Posterior cingulate gyrus (tissue), 11 donors: ENCODE measurements at places on chromosomes 3 and 15.

GRCh38 chr15:42171122-42171521 lies 14.7 kb upstream of the PLA2G4F start:
- DNase-seq, result no peak

- no peak for DNase-seq
Observed at GRCh38 chr3:32751377-32751776, 66.4 kb downstream of the CNOT10 start.

GRCh38 chr3:113088616-113089015 lies 97.8 kb downstream of the GTPBP8 start:
- no peak for DNase-seq

- DNase-seq, result no peak
Observed at GRCh38 chr3:147421184-147421912, 12.2 kb downstream of the ZIC1 start.

DNA sequence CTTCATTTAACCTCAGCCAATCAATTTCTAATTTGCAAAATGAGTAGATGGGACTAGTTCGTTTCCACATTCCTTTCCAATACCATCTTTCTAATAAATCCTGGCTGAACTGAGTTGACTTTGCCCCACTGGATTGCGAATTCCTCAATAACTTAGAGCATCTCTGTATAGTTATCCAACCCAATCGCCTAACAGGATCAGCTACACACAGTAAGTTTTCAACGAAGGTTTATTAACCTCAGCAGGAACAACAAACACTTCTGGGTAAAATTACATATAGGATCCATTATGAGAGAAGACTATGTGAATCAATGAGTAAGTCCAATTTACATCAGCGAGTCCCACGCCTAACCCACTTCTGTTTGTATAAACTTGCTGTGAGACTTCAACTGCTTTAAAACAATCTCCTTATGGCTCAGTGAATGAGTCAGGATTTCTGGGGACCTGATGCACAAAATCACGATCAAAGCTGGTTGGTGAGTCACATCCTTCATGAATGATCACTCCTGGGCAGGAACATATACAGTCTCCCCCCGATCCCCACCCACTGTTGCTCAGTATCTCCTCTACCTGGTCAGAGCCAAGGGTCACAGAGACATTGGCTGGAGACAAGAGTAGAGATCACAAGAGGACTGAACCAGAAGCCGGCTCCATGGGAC lies 142.8 kb downstream of the EDEM1 start:
- no peak for DNase-seq

- DNase-seq, result no peak
Observed at GRCh38 chr3:78737988-78738387, 1029.8 kb downstream of the ROBO1 start.

GRCh38 chr3:116154389-116154788 lies 290.9 kb downstream of the LSAMP start:
- no peak for DNase-seq

DNA sequence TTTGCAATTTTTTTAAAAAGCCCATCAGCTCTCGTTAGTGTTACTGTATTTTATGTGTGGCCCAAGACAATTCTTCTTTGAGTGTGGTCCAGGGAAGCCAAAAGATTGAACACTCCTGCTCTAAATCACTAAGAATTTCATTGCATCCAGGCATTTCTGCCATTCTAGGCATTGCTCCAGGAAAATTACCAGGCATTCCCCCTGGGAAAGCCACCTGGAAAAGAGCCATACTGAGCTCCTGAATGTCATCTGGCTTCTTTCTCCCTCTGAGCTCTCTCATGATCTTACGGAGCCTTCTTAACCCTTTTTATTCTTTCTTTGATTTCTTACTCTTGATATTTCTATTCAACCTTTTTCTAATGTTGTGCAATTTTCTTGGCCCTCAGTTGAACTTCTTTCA lies 202.2 kb downstream of the DOCK3 start:
- DNase-seq, result no peak

- DNase-seq, result no peak
Observed at GRCh38 chr3:111531446-111531845, 10.6 kb upstream of the CD96 start.

- peak; percentile 79 for DNase-seq
Observed at GRCh38 chr15:88897456-88898194, 2.3 kb upstream of the HAPLN3 start.

GRCh38 chr3:111688190-111688800 lies 93.1 kb upstream of the ZBED2 start:
- DNase-seq, result no peak

GRCh38 chr3:32457971-32458471 lies 44.6 kb downstream of the CMTM6 start:
- no peak for DNase-seq

- no peak for DNase-seq
Observed at GRCh38 chr3:17151598-17152373, 267.0 kb downstream of the PLCL2 start.

DNA sequence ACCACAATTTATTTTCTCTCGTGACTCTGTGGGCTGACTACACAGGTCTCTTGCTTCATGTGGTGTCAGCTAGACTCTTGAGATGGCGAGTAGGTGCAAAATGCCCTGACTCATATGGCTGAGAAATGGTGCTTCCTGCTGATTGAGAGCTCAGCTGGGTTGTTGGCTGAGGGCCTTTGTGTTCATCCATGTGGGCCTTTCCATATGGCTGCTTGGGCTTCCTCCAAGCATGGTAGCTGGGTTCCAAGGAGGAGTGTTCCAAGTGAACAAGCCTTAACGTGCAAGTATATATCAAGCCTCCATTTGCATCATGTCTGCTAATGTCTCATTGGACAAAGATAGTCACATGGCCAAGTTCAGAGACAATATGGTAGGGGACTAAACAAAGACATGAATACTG lies 164.0 kb downstream of the PDCD6IP start:
- no peak for DNase-seq

DNA sequence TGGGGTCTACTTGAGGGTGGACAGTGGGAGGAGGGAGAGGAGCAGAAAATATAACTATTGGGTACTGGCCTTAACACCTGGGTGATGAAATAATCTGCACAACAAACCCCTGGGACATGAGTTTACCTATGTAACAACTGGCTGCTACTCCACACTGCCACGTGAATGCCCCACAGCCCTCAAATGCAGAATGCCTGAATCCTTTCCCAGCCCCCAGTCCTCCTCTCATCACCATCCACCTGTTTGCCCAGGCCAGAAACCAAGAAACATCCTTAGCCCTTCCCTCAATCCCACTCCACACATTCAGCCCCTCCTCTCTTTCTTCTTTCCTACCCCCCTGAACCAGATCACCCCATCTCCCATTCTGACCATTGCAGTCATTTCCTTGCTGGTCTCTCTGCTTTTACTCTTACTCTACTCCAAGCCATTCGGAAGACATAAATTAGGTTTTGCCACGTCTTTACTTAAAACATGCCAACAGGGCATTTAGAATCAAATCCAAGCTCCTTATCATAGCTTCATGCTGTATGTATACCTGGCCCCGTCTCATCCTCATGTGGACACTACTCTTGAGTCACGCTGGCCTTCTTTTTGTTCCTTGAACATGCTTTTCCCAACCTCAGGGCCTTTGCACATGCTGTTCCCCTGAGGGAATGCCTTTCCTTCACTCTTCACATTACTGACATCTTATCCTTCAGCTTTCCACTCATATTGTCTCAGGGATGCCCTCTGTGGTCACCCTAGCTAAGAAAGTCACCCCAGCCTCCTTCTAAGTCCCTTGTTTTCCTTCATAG lies 137.5 kb upstream of the ABHD17C start:
- no peak for DNase-seq

DNA sequence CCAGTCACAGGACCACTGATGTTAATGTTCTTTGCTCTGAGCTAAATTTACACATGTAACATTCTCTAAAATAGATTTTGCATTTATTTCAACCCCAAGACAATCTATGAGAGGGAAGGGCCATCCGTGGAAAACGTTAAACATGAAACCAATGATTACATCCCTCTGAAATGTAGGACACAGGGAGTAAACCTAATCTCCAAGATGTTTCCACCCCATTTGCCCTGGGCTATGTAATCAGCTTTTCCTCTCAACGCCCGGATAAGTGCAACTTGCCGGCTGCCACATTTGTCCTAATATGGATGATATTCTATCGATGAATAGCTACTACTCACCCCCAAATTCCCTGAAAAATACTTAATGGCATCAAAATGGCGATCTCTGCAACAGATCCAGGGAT lies 6.4 kb upstream of the FMN1 start:
- DNase-seq, result no peak

DNA sequence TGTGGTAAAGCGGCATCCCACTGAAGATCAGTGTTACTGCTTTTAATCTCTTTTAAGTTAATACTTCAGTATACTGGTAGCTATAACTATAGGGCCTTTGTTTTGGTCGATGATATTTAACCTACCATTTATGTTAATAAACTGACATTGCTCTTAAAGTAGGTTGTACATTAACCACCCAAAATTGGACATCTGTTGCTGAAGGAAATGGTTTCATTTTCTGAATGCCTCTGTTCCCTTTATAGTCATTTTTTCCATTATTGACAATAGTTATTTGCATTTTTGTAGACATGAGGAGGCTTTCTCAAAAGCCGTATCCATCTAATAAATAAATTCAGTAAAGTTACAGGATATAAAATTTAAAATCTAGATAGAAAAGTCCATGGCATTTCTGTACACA lies 252.4 kb upstream of the UBE2E1 start:
- no peak for DNase-seq

DNA sequence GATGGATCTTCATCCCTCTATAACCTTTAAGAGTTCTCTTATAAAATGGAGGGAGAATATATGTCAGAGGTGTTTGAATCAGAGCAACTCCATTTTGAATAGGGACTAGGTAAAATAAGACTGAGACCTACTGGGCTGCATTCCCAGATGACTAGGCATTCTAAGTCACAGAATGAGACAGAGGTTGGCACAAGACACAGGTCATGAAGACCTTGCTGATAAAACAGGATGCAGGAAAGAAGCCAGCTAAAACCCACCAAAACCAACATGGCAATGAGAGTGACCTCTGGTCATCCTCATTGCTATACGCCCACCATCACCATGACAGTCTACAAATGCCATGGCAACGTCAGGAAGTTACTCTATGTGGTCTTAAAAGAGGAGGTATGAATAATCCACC lies 211.0 kb downstream of the GBE1 start:
- DNase-seq, result no peak

GRCh38 chr3:79111375-79112052 lies 656.3 kb downstream of the ROBO1 start:
- DNase-seq, result no peak

- no peak for DNase-seq
Observed at GRCh38 chr3:128431803-128432300, 34.8 kb downstream of the DNAJB8 start.

GRCh38 chr3:193987186-193987585 lies 148.8 kb upstream of the HES1 start:
- DNase-seq, result no peak

DNA sequence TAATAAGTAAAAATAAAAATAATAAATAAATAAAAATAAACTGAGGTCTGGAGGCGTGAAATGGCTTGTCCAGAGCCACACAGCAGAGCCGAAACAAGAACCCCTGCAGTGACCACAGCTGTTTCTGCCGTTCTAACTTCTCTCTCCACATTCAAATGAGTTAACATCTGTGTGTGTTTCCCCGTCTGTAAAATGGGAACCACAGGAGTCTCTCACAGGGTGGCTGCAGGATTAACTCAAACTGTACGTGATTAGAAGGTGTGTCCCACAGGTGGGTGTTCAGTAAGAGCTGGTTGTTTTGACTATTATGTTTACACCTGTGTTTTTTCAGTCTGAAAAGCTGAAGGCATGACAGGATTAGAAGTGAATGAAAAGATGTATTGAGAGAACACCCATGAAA lies 27.0 kb upstream of the MUC4 start:
- DNase-seq, result no peak

- no peak for DNase-seq
Observed at GRCh38 chr3:10770547-10770946, 45.5 kb upstream of the SLC6A11 start.

DNA sequence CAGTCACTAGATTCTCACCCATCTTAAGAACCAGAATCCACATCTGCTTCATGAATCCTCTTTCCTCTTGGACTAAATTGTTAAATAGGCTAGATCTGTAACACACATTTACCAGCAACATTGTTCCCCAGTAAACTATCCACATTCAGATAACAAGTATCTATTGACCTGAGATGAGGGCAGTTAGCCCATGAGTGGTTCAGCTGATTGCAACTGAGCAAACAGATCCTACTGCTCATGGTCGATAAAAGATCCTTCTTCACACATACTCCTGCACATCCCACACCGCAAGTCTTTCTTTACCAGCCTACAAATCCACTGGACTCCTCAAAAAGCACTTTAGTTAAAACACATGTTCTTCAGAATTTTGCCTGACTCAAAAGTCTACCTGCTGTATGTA lies 59.2 kb downstream of the UACA start:
- DNase-seq, result no peak

- DNase-seq, result no peak
Observed at GRCh38 chr3:46931631-46932331, 44.8 kb downstream of the CCDC12 start.

DNA sequence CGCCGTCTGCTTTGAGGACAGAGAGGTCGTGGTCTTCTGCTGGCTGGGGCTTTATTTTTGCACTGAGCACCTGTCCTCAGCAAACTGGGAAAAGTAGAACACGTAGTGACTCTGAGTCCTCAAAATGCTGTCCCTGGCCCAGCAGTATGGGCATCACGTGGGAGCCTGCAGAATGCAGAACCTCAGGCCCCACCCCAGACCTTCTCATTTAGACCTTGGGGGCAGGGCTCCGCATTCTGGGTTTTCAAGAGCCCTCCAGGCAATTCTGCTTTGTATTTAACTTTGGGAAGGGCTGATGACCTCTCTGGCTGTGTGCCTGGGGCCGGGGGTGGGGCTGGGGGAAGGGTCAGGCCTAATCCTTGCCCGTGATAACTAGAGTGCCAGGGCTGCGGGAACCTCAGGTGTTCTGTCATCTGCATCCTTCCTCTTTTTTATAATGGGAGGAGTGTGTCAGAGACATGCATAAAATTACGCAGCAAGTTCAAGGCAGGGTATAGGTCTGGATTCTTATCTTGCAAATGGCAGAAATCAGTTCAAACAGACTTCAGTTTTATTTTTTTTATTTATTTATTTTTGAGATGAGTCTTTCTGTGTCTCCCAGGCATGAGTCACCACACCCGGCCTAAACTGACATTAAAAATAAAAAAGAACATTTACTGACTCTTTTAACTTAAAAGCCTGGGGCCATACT lies 11.1 kb downstream of the SLC6A6 start:
- DNase-seq, result no peak

DNA sequence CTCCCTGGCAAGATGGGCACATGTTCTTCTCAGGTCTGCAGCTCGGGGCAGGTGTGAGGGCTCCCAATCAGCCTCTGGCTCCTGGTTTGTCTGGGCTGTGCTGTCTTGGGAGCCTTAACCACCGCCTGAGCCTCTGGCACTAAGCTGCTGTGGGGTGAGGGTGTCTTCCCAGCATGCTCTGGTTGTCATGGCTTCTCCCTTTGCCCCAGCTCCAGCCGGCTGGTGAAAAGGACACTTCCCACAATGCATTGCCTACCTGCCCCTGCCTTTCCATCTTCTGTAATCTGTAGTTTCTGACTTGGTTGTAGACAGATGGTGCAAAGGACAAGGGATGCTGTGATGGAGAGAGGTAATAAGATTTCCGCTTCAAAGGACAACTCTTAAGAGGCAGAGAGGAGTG lies 295.3 kb downstream of the TLE3 start:
- DNase-seq, result no peak

GRCh38 chr3:78029775-78030174 lies 989.9 kb downstream of the ROBO2 start:
- no peak for DNase-seq
